ENCODE measurements at places on chromosomes 6 and 20. TPM values are rescaled to one million over a fixed set of nuclear protein-coding genes. Genes with fewer than 3 reads are reported as not detected.

Gene PRDM13
- total RNA-seq, result 0.09 TPM

- no peak for DNase-seq
Measured at GRCh38 chr20:53622247-53623133, 28.9 kb upstream of the ZNF217 start.

DNA sequence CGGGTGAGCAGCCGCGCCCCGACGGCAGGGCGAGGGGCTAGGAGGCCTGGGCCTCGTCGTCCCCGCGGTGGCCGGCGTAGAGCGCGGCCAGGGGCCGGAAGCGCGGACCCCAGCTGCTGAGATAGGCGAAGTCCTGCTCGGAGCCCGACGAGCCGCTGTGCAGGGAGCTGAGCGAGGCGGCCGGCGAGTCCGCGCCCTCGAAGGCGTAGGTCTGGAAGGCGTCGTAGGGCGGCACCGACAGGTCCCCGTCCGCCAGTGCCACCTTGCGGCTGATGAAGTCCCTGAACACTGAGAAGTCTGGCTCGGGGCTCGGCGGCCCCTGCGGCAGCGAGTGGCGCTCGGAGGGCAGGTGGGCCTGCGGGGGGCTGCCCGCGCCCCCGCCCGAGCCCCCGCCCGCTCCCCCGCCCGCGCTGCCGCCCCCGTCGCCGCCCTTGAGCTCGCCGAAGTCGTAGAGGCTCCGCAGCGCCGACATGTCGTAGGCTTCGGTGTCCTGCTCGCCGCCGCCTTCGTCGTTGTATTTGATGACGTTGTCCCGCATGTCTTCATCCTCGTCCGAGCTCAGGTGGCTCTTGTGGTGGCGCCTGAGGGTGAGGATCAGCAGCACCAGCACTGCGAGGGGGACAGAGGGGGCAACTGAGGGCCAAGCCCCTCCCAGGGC is 56.5 kb downstream of the CD40 start:
- peak; percentile 70 for DNase-seq

Gene ETV7
- total RNA-seq, result 0.21 TPM

DNA sequence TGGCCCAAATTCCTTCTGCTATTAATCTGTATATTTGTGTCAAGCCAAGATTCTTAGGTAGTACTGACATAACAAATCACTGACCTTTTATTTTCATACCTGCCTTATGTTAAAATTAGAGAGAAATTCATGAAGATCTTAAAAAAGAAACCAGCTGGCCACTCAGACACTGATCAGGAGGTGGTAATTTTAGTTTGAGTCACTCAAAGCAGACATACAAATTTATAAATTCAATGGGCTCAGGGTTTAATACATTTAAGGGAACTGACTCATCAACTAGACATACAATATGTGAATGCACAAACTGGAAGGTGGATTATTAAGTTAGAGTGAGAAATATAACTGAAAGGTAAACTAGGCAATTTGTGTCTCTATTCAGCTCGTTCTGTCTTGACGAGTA is 711.9 kb upstream of the EYS start:
- no peak for DNase-seq

Gene HRH3
- total RNA-seq, result 4.5 TPM

GRCh38 chr20:38220587-38221118 is 39.9 kb downstream of the KIAA1755 start:
- no peak for DNase-seq

All from H1 (cell line).